ENCODE measurements at places on chromosomes 6 and 20.

- DNase-seq = no peak
These were observed 139.8 kb downstream of the KHDC1L start for GRCh38 chr6:73085443-73085871.

GRCh38 chr20:55882910-55883309, 122.4 kb downstream of the CBLN4 start:
- DNase-seq = no peak

DNA sequence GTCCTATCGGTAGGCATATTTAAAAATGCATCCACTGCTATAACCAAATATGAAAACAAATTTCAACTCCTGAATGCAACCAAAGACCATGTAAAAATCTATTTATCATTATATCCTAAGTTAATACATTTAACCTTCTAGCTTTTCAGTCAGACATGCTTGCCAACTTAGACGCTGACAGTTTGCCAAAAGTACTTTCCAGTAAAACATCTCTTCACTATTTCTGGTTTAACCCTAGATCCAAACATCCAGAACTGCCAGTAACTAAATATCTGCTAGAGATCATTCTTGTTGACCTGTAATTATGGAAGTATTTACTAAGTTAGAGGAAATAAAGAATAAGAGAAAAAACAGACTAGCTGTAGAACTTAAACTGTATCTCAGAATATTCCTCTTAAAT, 210.2 kb upstream of the THEMIS start:
- DNase-seq = peak; percentile 11

DNA sequence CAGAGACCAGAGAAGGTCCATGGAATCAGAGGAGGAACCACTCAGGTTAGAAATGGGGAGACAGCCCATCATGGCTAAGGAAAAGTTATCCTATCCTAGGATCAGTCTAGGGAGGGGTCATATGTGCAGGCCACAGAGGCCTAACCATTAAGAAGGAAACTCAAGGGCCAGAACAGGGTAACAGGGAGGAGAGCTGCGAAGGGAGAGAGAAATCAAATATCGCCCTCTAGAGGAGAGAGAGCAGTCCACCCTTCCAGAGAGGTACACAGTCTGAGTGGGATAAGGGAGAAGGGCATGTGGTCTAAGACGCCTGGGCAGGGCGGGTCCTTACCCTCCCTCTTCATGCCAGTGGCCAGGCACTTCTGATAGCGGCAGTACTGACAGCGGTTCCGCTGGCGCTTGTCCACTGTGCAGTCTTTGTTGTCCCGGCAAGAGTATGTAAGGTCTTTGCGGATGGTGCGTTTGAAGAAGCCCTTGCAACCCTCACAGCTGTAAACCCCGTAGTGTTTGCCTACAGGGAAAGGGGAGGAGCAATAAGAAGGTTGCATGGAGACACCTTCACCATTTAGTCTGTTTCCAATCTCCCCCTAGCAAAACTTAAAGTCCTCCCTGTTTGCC, 2.9 kb downstream of the RXRB start:
- DNase-seq = peak; percentile 90

GRCh38 chr6:90978046-90978445, 391.2 kb upstream of the MAP3K7 start:
- DNase-seq = no peak

DNA sequence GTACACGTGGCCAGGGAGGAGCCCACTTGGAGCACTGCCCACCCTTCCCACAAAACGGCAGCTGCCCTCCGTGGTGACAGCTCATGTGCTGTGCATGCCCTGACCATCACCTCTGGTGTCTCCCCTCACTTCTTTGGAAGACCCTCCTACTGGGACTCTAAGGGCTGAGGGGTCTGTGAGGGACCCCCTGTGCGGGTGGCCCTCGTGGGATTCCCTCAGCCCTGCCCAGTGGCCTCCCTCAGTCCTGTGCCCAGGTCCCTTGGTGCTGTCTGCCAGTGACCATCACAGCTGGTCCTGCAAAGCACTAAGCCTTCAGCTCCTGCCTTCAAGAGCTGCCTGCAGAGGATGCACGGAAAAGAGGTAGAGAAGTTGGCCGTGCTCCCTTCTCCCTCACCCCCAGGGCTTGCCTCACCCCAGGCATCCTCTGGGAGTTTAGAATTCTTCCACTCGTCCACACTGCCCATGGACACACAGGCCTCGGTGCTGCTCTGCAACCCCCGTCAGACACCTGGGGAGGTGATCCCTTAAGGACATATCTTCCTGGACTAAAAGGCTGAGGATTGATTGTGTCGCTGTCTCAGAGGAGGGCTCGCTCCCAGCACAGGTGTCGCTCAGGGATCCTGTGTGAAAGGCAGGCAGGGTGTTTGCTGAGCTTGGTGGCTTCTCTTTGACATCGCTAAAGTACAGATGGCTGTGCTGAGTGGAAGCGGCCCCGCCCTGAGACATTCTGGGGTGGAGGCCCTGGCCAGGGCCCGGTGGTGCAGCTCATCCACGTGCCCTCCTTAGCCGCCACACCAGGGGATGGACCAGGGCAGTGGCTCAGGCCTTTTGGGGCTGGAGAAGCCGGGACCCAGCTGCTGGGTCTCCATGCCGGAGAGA, 119.5 kb upstream of the FRMD1 start:
- DNase-seq = no peak

DNA sequence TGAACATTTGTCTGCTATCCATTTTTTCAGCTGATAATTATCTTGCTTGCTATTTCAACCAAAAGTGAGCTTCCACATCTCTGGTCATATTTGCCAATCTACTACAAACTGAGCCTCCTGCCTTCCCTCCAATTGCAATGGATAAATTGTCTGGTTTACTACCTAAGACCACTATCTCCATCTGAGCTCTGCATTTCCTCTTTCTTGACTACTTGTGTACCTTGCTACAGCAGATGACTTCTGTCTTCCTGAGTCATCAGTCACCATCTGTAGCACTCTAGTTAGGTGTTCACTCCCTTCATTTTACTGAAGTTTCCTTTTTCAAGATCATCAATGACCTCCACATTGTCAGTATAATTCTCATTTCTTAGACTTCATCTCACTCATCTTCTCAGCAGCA, 33.5 kb upstream of the PHIP start:
- DNase-seq = no peak

- DNase-seq = no peak
These were observed 9.3 kb downstream of the GFRA4 start for GRCh38 chr20:3653921-3654320.

GRCh38 chr6:163301726-163302635, 112.5 kb upstream of the QKI start:
- no peak for DNase-seq

Measured in adipocyte (in vitro differentiated cells).